CD8-positive, alpha-beta T cell (primary cell): ENCODE measurements at places on chromosomes 11 and 22. TPM values are rescaled to one million over a fixed set of nuclear protein-coding genes. Genes with fewer than 3 reads are reported as not detected.

KCNQ1OT1 gene
- total RNA-seq, result 0.52 TPM

OR4D6 gene
- total RNA-seq, result not detected

MFRP gene
- total RNA-seq, result not detected

SESN3 gene
- 30.9 TPM for total RNA-seq

PRG3 gene
- total RNA-seq, result not detected
